ENCODE measurements at places on chromosomes 4 and X. TPM values are rescaled to one million over a fixed set of nuclear protein-coding genes. Genes with fewer than 3 reads are reported as not detected.

The OCIAD2 gene
- polyA plus RNA-seq, result 210 TPM

The GC gene
- 0.26 TPM for polyA plus RNA-seq

The FRYL gene
- 40.4 TPM for polyA plus RNA-seq

DNA sequence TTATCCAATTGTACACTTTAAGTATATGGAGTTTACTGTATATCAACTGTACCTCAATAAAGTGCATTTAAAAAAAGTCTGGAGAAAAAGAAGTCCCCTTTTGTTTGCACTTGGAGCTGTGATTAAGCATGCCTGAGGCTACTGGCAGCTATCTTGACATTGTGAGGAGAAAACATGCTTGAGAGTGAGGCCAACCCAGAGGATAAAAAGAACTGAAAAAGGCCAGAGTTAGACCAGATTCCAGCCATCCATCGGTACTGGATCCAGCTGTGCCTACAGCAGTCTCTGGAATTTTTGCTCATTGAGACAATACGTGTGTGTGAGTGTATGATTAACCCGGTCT is 57.4 kb downstream of the LGI2 start:
- DNase-seq, result no peak

DNA sequence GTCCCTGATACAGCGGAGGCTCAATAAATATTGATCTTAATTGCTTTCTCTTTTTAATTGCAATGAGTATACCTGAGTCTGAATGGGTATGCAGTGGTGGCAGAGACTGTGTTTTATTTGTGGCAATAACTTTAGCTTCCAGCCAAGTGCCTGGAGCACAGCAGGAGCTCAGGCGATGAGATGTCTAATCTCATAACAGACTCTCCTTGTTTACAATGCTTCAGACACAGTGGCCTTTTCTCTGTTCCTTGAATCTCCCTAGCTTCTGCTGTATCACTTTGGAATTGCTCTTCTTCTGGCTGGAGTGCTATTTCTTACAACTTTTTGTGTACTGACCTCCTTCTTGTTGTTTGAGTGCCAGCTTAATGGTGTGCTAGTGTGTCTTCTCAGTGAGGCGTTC is 91.5 kb upstream of the UNC5C start:
- DNase-seq, result no peak

The MAGEH1 gene
- 65.9 TPM for polyA plus RNA-seq

DNA sequence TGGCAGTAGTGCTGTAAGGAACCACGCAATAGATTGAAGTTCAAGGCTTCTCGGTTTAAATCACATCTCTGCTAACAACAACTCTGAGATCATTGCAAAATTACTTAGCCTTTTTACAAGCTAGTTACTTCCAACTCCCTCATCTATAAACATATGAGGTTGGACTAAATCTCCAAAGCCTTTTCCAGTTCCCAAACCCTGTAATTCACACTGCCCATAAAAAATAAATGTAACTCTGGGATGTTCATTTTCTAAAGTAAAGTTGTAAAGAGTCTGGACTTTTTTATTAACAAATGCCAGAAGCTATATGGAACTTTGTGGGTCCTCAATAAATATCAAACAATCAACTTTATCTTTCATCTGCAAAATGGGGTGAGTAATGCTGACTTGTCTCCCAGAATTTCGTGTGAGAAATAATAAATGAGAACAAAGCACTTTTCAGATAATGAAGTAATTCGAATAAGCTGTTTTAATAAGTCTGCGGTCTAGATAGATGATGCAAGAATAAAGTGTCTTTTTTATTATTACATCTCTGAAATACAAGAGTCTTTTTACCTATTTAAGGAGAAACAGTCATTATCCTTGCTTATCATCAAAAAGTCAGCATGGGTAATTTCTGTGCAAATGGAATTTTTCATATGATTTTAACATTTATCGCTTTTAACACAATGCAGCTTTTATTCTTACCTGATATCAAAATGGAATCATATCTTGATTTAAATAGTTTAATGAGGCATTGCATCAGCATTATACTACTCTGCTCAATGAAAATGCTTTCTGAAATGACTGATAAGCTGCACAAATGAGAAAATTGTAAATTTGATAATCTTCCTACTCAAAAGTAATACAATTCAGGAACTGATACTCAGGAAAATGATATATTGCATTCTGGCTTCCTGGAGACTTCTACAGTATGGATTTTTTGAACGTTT is 252.6 kb downstream of the BANK1 start:
- no peak for DNase-seq

- DNase-seq, result no peak
Observed at GRCh38 chr4:89221167-89221867, 86.3 kb downstream of the GPRIN3 start.

DNA sequence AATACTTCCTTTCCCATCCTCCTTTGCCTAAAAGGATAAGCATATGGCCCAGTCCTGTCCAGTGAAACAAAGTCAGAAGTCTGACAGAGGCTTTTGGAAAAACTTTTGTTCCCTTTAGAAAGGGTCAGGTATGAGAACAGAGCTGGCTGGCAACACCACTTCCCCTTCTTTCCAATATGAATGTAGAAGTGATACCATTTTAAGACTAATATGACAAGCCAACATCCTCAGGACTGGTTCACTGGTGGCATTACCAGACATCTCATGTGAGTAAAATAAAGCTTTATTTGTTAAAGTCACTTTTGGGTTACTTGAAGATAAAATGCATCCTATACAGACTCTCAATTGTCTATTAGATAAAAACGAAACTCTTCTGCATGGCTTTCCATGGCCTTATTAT is 83.6 kb upstream of the PTCHD1 start:
- no peak for DNase-seq

The PDGFRA gene
- polyA plus RNA-seq, result 140 TPM

GRCh38 chrX:153844509-153845082 is 14.3 kb upstream of the PDZD4 start:
- no peak for DNase-seq

DNA sequence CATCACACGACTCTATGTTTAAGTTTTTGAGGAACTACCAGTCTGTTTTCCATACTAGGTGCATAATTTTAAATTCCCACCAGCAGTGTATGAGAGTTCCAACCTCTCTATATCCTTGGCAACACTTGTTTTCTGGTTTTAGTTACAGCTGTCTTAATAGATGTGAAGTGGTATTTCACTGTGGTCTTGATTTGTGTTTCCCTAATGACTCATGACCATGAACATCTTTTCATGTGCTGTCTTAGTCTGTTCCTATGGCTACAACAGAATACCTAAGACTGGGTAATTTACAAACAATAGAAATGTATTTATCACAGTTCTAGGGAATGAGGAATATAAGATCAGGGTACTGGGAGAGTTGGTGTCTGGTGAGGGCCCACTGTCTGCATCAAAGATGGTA is 51.5 kb upstream of the GPR78 start:
- no peak for DNase-seq

- peak; percentile 70 for DNase-seq
Observed at GRCh38 chr4:15882675-15883086, 55.9 kb downstream of the FGFBP1 start.

DNA sequence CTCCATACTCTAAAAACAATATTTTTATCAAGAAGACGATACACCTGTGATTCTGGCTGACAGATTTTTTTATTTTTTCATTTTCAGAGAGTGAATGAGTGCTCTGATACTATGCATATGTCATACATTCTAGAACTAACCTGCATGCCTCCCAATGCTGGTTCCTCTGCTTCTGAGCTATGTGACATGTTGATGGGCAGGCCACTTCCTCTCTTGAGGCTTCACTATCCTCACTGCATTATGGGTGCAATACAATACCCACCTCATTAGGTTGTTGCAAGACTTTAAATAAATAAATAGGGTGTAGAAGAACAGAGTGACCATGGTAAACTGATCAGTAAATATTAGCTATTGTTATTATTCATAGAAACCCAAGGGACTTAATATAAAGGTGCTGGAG is 408.3 kb downstream of the HNRNPD start:
- DNase-seq, result no peak

GRCh38 chr4:121236353-121237068 is 72.4 kb upstream of the TNIP3 start:
- no peak for DNase-seq
